Lung (tissue), 17 donors: ENCODE measurements at places on chromosomes 4 and X. TPM values are rescaled to one million over a fixed set of nuclear protein-coding genes. Genes with fewer than 3 reads are reported as not detected.

GRCh38 chr4:75036046-75036830, 103.3 kb downstream of the PARM1 start:
- no peaks in the 10 kb centered on the region for H3K4me1 ChIP-seq
- DNase-seq = no peak
- H3K36me3 ChIP-seq = no peaks in the 10 kb centered on the region
- H3K4me3 ChIP-seq = no peak overlapping the region

- no peak for DNase-seq
- H3K36me3 ChIP-seq = no peaks in the 10 kb centered on the region
Measured at GRCh38 chr4:93700571-93700970, 128.0 kb upstream of the ATOH1 start.

DNA sequence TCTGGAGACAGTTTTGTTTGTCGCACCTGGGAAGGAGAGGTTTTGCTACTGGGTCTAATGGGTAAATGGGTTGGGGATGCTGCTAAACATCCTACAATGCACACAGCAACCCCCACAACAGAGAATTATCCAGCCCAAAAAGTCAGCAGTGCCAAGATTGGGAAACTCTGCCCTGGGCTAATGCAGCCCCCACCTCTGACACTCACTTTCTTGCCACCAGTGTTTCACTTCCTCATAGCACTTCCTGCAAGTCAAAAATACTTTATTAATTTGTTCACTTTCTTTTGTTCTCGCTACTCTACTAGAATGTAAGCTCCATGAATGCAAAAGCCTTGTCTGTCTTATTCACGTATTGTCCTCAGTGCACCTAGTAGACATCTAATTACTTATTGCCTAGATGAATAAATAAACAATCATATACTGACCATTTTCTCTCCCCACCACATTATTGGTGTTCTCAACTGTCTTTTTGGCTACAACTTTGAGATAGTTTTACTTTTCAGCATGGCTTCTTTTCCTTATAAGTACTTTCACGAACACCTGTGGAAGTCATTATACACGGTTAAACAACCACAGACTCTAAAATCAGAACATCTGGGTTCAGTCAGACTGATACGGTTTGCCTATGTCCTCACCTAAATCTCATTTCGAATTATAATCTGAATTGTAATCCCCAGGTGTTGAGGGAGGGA, 82.0 kb upstream of the PITX2 start:
- peaks cover 4% of the 10 kb centered on the region for H3K4me1 ChIP-seq
- DNase-seq = no peak
- no peaks in the 10 kb centered on the region for H3K27me3 ChIP-seq
- H3K27ac ChIP-seq = no peak overlapping the region
- H3K36me3 ChIP-seq = no peaks in the 10 kb centered on the region

DNA sequence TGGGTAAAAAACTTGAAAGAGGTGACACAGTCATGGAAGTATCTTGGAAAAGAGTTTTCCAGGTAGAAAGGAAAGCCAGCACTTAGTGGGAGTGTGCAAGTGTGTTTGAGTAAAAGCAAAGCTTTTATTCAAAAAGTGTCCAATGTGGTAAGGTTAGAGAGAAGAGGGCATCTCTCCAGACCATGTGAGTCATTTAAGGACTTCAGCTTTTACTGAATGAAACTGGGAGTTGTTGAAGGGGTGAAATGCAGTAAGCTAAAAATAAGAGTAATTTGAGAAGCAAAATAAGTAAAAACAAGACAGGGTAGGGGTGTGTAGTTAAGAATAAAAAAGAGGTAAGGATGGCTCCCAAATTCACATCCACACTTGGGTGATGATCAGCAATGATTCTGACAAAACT, 238.9 kb downstream of the SLC7A11 start:
- H3K4me1 ChIP-seq = no peaks in the 10 kb centered on the region
- H3K36me3 ChIP-seq = no peaks in the 10 kb centered on the region
- H3K4me3 ChIP-seq = no peak overlapping the region

- no peak overlapping the region for H3K4me3 ChIP-seq
- no peaks in the 10 kb centered on the region for H3K36me3 ChIP-seq
- H3K27me3 ChIP-seq = no peaks in the 10 kb centered on the region
- H3K4me1 ChIP-seq = no peaks in the 10 kb centered on the region
- H3K27ac ChIP-seq = no peak overlapping the region
- DNase-seq = peak; percentile 44
Measured at GRCh38 chr4:141614878-141615586, 21.4 kb upstream of the IL15 start.

DNA sequence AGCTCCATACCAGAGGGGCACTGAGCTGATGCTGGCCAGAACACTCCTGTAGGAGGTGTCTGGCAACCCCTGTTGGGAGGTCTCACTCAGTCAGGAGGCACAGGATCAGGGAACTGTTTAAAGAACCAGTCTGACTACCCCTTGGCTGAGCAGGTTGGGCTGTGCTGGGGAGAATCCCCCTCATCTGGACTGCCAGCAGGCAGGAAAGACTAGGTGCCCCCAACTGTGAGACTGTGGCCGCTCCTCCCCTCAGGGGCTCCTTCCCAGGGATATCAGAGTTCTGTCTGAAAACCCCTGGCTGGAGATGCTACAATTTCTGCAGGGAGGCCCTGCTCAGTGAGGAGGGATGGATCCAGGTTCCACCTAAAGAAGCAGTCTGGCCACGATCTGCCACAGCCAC, 245.3 kb downstream of the MAPK10 start:
- no peak overlapping the region for H3K4me3 ChIP-seq
- H3K27ac ChIP-seq = no peak overlapping the region
- H3K4me1 ChIP-seq = no peaks in the 10 kb centered on the region
- H3K27me3 ChIP-seq = no peaks in the 10 kb centered on the region
- no peaks in the 10 kb centered on the region for H3K36me3 ChIP-seq

DNA sequence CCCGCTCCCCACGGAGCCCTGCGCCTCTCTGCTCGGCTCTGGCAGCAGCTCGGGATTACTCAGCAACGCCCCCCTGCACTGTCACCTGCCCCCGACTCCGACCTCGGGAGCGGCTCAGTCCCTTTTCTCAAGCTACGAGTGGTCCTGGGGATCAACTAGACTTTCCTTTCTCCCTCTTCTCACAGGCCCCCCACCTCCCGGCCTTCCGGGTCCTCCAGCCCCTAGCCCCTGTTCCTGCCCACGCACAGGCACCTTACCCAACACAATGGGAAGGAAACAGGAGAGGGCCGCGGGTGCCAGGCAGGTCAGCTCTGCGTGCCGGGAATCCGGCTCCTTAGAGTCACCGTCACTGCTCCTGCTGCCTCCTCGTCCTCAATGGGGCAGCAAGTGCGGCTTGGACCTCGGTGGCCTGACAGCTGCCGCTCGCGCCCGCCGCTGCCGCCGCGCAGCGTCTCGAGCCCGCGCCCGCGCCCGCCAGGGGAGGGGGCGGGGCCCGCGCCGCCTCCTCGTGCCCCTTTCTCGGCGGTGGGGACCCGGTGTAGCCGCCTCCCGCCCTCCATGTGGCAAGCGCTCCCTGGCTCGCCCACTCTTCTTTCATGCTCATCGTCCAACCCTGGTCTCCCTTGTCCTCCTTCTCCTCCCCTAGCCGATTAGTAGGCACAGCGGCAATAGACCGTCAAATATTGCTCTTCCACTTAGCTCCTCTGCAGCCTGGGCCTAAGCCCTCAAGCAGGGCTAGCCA, at the start of gene RAB9B:
RAB9B (minus strand) TSS at position 455 of the 742 bp plus-strand sequence. CDS start 6,473 bp downstream, outside the sequence.
- H3K4me1 ChIP-seq = peaks cover 4% of the 10 kb centered on the region
- peak within 1 kb of the TSS; percentile 60 for H3K4me3 ChIP-seq
- peaks cover 4% of the 10 kb centered on the region for H3K27me3 ChIP-seq

DNA sequence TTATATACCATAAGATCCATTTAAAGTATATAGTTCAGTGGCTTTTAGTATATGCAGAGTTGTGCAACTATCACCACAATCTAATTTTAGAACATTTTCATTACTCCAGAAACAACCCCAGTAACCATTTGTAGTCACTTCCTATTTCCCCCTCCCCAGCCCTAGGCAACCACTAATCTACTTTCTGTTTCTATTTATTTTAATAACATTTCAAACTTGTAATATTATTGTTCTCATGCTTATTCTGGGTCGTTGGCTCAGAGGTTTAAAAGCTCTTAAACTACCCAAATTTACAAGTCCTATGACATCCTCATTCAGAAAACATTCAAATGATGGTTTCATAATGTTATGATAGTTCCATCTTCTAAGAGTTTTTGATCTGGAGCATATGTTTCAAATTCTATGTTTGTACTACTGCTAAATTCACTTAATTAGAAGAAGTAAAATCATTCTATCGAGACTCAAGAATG, 18.4 kb downstream of the XIAP start:
- H3K4me3 ChIP-seq = no peak overlapping the region
- H3K27ac ChIP-seq = no peak overlapping the region
- no peaks in the 10 kb centered on the region for H3K36me3 ChIP-seq
- no peaks in the 10 kb centered on the region for H3K4me1 ChIP-seq
- DNase-seq = no peak
- no peaks in the 10 kb centered on the region for H3K27me3 ChIP-seq

DNA sequence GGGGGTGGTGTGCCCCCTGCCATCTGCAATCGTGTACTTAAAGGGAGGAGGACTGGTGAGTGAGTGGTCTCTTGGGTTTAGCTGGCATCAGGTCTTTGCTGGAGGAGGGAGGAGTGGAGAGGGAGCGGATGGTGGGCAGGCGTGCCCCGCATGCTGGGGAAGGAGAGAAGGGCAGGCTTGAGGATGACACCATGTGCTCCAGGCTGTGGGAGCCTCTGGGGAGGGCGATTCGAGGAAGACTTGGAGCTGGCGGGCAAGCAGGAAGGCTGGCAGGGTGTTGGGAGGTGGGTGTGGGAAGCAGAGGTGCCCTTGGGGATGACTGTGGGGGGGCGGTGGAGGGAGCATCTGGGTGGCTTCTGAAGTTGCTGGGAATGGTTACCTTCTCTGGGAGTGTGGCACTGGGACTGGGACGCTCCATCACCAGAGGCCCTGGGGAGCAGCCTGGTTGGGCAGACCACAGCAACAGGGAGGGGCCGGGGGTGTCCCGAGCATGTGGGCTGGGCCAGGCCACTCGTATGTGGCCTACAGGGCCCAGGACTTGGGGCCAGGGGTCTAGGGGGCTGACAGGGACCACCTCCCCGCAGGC, 30.8 kb upstream of the AFAP1 start:
- no peaks in the 10 kb centered on the region for H3K27me3 ChIP-seq
- no peak overlapping the region for H3K27ac ChIP-seq
- H3K4me3 ChIP-seq = no peak overlapping the region
- no peaks in the 10 kb centered on the region for H3K36me3 ChIP-seq
- DNase-seq = no peak

DNA sequence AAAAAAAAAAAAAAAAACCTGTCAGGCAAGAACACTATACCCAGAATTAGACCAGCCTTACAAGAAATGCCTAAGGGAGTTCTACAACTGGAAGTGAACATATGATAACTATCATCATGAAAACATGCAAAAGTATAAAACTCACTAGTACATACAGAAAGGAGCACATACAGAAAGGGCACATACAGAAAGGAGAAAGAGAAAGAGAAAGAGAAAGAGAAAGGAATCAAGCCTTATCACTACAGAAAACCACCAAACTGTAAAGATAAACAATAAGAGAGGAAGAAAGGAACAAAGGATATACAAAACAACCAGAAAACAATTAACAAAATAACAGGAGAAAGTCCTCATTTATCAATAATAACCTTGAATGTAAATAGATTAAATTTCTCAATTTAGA, 50.4 kb downstream of the PHKA1 start:
- no peaks in the 10 kb centered on the region for H3K36me3 ChIP-seq
- no peaks in the 10 kb centered on the region for H3K4me1 ChIP-seq
- H3K27ac ChIP-seq = no peak overlapping the region
- no peak for DNase-seq
- no peaks in the 10 kb centered on the region for H3K27me3 ChIP-seq

GRCh38 chrX:42797651-42798269, 19.8 kb upstream of the PPP1R2C start:
- no peaks in the 10 kb centered on the region for H3K4me1 ChIP-seq
- no peak overlapping the region for H3K4me3 ChIP-seq
- H3K27me3 ChIP-seq = no peaks in the 10 kb centered on the region
- no peak for DNase-seq

DNA sequence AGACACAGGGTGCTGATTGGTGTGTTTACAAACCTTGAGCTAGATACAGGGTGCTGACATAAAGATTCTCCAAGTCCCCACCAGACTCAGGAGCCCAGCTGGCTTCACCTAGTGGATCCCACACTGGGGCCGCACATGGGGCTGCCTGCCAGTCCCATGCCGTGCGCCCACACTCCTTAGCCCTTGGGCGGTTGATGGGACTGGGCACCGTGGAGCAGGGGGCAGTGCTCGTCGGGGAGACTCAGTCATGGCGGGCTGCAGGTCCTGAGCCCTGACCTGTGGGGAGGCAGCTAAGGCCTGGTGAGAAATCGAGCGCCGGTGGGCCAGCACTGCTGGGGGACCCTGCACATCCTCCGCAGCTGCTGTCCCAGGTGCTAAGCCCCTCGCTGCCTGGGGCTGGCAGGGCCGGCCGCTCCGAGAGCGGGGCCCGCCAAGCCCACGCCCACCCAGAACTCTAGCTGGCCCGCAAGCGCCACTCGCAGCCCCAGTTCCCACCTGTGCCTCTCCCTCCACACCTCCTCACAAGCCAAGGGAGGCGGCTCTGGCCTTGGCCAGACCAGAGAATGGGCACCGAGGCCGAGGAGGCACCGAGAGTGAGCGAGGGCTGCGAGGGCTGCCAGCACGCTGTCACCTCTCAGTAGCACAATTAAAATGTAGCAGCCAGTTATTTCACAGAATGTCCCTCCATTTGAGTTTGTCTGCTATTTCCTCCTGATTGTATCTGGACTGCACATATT, 76.1 kb upstream of the PNPLA4 start:
- H3K36me3 ChIP-seq = no peaks in the 10 kb centered on the region
- no peaks in the 10 kb centered on the region for H3K27me3 ChIP-seq
- no peak overlapping the region for H3K27ac ChIP-seq
- DNase-seq = no peak

DNA sequence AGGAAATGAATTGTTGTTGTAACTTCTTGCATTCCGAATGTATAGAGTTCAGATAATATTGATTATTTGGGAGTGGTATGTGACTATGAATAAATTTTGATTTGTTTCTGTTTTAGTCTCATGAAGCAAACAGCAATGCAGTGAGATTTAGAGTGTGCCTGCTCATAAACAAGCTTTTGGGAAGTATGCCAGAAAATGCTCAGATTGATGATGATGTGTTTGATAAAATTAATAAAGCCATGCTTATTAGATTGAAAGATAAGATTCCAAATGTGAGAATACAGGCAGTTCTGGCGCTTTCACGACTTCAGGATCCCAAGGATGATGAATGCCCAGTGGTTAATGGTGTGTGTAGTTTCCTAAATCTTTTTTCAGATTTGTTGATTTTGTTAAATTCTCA, 2.0 kb downstream of the NCAPG start:
- no peak for DNase-seq
- H3K4me1 ChIP-seq = peaks cover 5% of the 10 kb centered on the region
- no peaks in the 10 kb centered on the region for H3K36me3 ChIP-seq
- no peak overlapping the region for H3K27ac ChIP-seq

- H3K36me3 ChIP-seq = no peaks in the 10 kb centered on the region
- no peak for DNase-seq
- no peaks in the 10 kb centered on the region for H3K27me3 ChIP-seq
- H3K4me3 ChIP-seq = no peak overlapping the region
- H3K4me1 ChIP-seq = no peaks in the 10 kb centered on the region
Measured at GRCh38 chrX:151975228-151975593, 735 bp upstream of the GABRE start.

CCNB3 gene
- total RNA-seq = 0.49 TPM

RTL9 gene
- 0.06 TPM for total RNA-seq

PHOX2B gene
- total RNA-seq = not detected

DKK2 gene
- total RNA-seq = 6.4 TPM

GPR143 gene
- total RNA-seq = 2.7 TPM

PAGE4 gene
- not detected for total RNA-seq

TMPRSS11D gene
- not detected for total RNA-seq

GPR173 gene
- total RNA-seq = 3.1 TPM

CRMP1 gene
- total RNA-seq = 24.4 TPM
